ENCODE measurements at places on chromosomes 7 and 10.

DNA sequence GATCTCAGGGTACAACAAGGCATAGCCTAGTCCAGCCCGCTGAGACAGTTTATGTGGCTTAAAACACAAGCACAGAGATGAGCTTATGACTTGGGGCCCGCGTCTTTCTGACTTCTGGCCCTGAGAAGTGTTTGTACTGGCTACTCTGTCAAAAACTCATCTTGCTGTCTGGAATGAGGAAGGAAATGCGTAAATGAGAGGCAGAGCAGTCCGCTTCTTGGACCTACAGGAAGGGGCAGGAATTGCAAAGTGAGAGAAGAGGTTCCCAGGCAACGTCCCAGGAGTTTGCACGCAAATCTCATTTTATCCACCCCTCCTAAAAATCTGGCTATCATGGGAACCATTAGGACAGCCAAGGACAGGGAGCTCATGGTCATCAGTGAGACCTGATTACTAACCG lies 5.5 kb downstream of the ANXA11 start:
- DNase-seq, result no peak

- DNase-seq, result no peak
Measured at GRCh38 chr7:151271699-151272355, 23.3 kb upstream of the SMARCD3 start.

DNA sequence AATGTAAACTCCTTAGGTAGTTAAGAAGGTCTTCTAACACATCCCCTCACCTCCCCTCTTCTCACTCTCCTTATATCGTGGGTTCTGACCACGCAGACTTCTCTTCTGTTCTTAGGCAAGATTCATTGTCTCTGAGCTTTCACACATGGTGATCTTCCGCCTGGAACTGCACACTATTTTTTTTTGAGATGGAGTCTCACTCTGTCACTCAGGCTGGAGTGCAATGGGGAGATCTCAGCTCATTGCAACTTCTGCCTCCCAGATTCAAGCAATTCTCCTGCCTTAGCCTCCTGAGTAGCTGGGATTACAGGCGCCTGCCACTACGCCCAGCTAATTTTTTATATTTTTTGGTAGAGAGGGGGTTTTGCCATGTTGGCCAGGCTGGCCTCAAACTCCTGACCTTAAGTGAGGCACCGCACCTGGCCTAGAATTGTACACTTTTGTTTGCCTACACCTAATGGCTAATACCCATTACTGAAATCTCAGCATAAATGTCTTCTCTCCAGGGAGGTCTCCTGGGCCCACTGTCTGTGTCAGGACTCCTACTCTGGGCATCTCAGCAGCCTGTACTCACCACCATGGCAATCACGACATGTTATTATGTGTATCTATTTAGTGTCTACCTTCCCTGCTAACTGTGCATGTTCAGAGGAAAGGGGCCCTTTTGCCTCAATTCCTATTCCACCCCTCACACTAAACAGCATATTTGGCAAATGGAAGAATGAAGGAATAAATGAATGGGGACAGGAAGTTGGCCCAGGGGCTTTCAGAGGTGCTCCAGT lies 646.3 kb upstream of the DPP6 start:
- DNase-seq, result no peak

- DNase-seq, result no peak
Measured at GRCh38 chr10:121183236-121183635, 332.1 kb downstream of the WDR11 start.

GRCh38 chr7:26891400-26892350 lies 27.3 kb upstream of the SKAP2 start:
- no peak for DNase-seq

- DNase-seq, result no peak
Measured at GRCh38 chr10:74418285-74418872, 267.4 kb downstream of the ADK start.

GRCh38 chr7:133355325-133355708 lies 102.4 kb downstream of the EXOC4 start:
- DNase-seq, result no peak

Data from naive thymus-derived CD8-positive, alpha-beta T cell (primary cell).